ENCODE measurements at places on chromosomes 16 and 17.

DNA sequence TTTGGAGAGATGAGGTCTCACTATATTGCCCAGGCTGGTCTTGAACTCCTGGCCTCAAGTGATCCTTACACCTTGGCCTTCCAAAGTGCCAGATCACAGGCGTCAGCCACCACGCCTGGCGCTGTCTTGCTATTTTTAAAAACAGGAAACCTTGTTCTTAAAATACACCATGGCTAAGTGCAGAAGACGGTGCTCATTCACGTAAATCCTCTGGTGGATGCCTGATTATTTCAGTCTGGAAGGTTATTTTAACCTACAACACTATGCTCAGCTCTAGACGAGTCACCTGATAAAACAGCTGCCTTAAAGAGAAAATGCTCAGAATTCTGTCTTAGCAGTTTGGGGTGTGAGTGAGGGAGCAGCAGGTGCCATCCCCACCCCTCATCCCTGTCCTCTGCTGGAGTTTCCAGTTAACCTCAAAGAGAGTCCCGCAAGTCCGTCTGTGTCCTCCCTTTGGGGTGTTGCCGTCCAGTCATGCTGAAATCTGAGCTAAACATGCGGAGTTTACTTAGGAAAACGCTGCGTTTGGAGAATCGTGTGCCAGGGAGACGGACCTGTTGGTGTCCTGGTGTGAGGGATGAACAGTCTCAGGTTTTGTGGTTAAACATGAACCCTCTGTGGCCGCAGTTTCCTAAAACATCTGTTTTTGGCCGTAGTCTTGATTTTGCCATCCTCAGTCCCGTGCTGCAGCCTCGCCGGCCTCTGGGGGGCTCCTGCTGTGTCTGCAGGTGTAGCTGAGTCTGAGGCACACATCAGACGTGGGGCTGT, 17.1 kb downstream of the SPG7 start:
- no peak overlapping the region for H3K27ac ChIP-seq
- no peaks in the 10 kb centered on the region for H3K4me1 ChIP-seq
- DNase-seq, result no peak
- no peak overlapping the region for H3K4me3 ChIP-seq

GRCh38 chr17:19433727-19434340, 22.8 kb downstream of the RNF112 start:
- no peak overlapping the region for H3K27ac ChIP-seq
- no peak overlapping the region for H3K4me3 ChIP-seq
- DNase-seq, result no peak
- no peaks in the 10 kb centered on the region for H3K36me3 ChIP-seq
- H3K27me3 ChIP-seq, result no peaks in the 10 kb centered on the region

GRCh38 chr17:74082886-74083285, 120.6 kb upstream of the RPL38 start:
- H3K27ac ChIP-seq, result no peak overlapping the region
- H3K4me3 ChIP-seq, result no peak overlapping the region
- H3K4me1 ChIP-seq, result no peaks in the 10 kb centered on the region
- no peak for DNase-seq
- H3K36me3 ChIP-seq, result no peaks in the 10 kb centered on the region

DNA sequence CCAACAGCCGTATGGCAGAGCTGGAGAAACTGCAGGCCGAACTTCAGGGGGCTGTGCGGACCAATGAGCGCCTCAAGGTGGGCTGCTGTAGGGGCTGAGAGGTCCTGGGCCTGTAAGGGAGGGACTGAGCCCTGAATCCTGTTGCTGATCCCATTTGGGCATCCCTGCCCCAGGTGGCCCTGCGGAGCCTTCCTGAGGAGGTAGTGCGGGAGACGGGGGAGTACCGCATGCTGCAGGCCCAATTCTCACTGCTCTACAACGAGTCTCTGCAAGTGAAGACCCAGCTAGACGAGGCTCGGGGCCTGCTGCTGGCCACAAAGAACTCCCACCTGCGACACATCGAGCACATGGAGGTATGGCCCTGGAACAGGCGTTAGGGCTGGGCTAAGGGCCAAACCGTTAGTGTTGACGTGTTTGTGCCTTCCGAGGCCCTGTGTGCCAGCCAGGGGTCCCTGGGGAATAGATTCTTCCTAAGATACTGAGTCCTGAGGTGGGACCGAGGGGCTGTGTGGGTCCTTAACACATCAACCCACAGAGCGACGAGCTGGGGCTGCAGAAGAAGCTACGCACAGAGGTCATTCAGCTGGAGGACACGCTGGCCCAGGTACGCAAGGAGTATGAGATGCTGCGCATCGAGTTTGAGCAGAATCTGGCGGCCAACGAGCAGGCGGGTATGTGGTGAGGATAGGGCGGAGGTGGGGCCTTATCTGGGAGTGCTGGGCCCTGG, 4.2 kb downstream of the RNF40 start:
- no peak overlapping the region for H3K27ac ChIP-seq
- H3K36me3 ChIP-seq, result peaks cover 81% of the 10 kb centered on the region
- no peak overlapping the region for H3K4me3 ChIP-seq
- H3K27me3 ChIP-seq, result no peaks in the 10 kb centered on the region
- H3K4me1 ChIP-seq, result peaks cover 9% of the 10 kb centered on the region
- no peak for DNase-seq

- no peak for DNase-seq
- no peaks in the 10 kb centered on the region for H3K4me1 ChIP-seq
- no peak overlapping the region for H3K4me3 ChIP-seq
- H3K27ac ChIP-seq, result no peak overlapping the region
Observed at GRCh38 chr16:12801511-12802042, 2.1 kb downstream of the CPPED1 start.

DNA sequence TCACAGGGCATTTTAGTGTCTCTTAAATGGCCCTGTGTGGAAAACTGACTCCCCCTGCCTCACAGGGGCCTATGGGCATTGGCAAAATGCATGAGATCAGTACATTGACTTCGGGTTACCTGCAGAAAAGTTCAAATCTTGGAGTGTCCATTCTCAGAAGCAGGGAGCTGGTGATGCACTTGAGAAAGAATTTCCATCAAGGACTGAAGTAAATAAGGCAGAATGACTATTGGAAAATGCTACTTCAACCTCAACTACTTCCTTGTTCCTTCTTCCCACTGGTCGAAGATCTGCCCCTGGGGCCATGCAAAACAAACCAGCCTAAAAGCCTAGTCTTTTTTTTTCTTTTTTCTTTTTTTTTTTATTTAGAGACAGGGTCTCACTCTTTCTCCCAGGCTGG, 13.8 kb upstream of the GSDMA start:
- H3K27ac ChIP-seq, result no peak overlapping the region
- no peaks in the 10 kb centered on the region for H3K36me3 ChIP-seq
- H3K4me1 ChIP-seq, result peaks cover 9% of the 10 kb centered on the region
- no peaks in the 10 kb centered on the region for H3K27me3 ChIP-seq
- no peak for DNase-seq

DNA sequence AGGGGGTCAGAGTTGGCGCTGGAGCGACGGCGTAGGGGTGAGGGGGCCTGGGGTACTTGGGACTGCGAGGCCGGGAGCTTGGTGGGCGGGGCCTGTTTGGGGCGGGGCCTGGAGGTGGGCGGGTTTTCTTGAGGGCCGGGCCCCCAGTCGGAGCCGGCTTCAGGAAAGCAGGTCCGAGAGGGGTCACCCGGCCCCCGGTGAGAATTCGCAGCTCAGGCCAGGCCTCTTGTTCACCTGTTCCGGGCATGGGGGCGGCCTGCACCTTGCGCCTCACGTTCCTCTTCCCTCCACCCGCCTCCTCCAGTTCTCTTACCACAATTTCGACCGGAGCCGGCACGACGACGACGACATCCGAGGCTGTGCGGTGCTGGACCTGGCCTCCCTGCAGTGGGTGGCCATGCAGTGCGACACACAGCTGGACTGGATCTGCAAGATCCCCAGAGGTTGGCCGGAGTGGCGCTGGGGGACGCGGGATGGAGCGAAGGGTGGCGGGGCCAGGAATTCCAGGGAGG, 52.5 kb downstream of the MRC2 start:
- no peak overlapping the region for H3K4me3 ChIP-seq
- DNase-seq, result no peak
- no peak overlapping the region for H3K27ac ChIP-seq
- no peaks in the 10 kb centered on the region for H3K36me3 ChIP-seq

DNA sequence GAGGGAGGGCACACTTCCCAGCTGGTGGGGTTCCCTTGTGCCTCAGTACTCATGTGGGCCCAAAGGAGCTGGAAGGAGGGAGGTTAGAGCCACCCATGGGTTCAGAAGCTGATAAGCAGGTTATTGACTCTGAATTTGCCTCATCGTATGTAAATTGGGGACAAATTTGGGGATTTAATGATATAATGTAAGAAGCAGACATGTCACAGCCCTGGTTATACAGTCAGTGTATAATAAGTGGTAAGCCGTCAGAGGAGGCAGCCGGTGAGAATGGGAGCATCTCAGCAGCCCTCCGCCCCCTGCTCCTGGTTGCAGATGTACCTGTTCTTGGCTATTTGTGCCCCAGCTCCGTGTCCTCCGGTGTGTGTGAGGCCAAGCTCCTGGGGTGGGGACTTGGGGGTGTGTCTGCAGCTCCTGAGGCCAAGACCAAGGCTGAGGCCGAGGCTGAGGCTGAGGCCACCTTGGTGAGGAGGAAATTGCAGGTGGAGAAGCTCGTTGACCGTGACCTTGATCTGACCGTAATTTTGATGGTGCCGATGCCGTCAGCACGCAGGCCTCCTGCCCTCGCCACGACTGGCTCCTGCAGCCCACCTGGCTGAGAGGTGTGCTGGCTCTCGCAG, 288.1 kb downstream of the SEC14L1 start:
- no peaks in the 10 kb centered on the region for H3K27me3 ChIP-seq
- H3K4me3 ChIP-seq, result no peak overlapping the region
- no peak for DNase-seq

GRCh38 chr17:29930409-29931010, 482 bp upstream of the SSH2 start:
- H3K4me1 ChIP-seq, result peaks cover 17% of the 10 kb centered on the region
- no peaks in the 10 kb centered on the region for H3K36me3 ChIP-seq
- DNase-seq, result no peak
- H3K27ac ChIP-seq, result peak overlapping the region; percentile 90

DNA sequence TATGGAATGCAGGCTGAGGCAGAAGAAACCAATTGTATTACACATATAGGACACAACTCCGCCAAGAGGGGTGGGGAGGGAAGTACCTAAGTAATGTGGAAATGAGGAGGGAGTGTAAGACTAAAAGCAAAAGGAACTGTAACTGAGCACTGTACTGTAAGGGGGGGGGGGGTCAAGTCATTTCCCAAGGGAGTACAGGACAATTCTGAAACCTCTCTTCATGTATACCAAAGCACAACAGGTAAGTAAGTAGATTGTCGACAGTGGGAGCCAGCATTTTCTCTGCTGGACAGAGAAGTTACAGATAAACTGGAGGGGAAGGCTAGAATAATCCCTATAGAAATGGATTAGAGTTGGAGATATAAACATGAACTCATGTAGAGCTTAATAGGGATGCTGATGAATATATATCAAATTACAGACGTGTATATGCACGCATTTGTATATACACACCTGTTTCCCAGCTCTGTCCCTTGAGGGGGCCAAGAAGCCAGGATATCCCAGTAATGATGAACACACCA, 6.4 kb downstream of the USP22 start:
- H3K4me1 ChIP-seq, result no peaks in the 10 kb centered on the region
- no peak overlapping the region for H3K4me3 ChIP-seq
- no peaks in the 10 kb centered on the region for H3K27me3 ChIP-seq
- peaks cover 17% of the 10 kb centered on the region for H3K36me3 ChIP-seq
- no peak for DNase-seq

GRCh38 chr16:57203451-57203850, 17.3 kb downstream of the RSPRY1 start:
- no peaks in the 10 kb centered on the region for H3K27me3 ChIP-seq
- H3K27ac ChIP-seq, result no peak overlapping the region
- peaks cover 27% of the 10 kb centered on the region for H3K36me3 ChIP-seq
- H3K4me1 ChIP-seq, result no peaks in the 10 kb centered on the region

- H3K27ac ChIP-seq, result no peak overlapping the region
- H3K4me1 ChIP-seq, result peaks cover 17% of the 10 kb centered on the region
- H3K27me3 ChIP-seq, result no peaks in the 10 kb centered on the region
- DNase-seq, result no peak
- no peak overlapping the region for H3K4me3 ChIP-seq
Observed at GRCh38 chr17:64500487-64500859, 3.6 kb upstream of the POLG2 start.

GRCh38 chr17:16930571-16931317, 41.2 kb downstream of the TNFRSF13B start:
- H3K27ac ChIP-seq, result no peak overlapping the region
- H3K4me1 ChIP-seq, result no peaks in the 10 kb centered on the region
- H3K36me3 ChIP-seq, result no peaks in the 10 kb centered on the region

- H3K36me3 ChIP-seq, result peaks cover 32% of the 10 kb centered on the region
- H3K27ac ChIP-seq, result no peak overlapping the region
- DNase-seq, result no peak
- no peaks in the 10 kb centered on the region for H3K27me3 ChIP-seq
- no peaks in the 10 kb centered on the region for H3K4me1 ChIP-seq
Observed at GRCh38 chr16:67571464-67571863, 9.1 kb downstream of the CTCF start.

DNA sequence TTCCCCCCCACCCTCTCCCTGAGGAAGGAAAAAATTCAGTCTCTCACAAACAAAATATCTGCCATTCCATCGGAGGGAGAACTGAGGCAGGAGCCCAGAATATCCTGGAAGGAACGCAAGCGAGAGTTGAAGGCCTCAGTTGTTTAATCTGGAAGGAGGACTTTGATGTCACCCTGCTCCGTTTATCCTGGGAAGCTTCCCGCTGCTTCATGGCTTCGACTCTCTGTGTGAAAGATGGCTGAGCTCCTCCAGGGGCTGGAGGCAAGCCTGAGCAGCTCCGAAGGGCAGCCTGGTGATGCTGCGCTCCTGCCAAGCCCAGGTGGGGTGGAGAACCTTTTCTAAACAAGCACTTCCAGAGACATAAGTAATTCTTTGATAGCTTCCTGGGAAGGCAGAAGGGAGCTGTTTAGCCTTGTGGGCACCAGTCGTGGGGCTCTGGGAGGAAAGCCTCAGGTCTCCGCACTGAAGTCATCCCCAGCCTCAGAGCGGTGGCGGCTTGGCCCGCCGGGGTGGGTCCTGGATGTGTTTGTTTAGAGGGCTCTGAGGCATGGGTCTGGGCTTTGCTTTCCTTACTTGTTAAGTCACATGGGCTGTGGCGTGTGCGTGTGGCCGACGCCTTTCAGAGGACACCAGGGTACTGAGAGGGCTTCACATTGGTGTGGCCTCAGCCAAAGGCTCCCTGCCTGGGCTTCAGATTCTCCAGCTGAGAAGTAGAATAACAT, 7.9 kb downstream of the NKD1 start:
- no peaks in the 10 kb centered on the region for H3K27me3 ChIP-seq
- H3K4me1 ChIP-seq, result peaks cover 4% of the 10 kb centered on the region
- DNase-seq, result no peak

DNA sequence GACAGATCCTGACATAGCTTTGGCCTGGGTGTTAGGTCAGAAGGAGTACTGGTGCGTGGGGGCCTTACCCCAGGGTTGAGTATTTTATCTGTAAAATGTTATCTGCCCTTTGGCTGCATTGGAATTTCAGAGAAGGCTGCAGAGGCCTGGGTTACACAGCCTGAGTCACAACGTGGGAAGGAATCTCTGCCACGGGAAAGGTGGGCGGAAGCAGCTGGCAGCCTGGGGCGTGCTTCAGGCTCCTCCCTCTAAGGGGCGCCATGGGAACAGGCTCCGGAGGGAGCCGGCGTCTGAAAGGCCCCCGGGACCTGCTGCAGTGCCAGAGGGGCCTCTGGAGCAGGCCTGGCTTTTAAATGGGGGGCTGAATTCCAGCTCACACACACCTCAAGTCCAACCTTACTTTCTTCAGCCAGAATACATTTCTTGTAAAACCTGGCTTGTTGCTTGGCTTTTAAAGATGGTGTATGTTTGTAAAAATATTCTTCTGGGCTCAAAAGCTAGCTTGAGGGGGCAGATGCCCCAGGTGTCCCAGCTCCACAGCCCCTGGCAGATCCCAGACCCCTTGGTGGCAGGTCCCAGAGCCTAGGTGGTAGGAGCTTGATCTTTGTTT, 142.2 kb downstream of the RAB11FIP4 start:
- no peaks in the 10 kb centered on the region for H3K27me3 ChIP-seq
- H3K4me1 ChIP-seq, result peaks cover 3% of the 10 kb centered on the region
- H3K36me3 ChIP-seq, result peaks cover 38% of the 10 kb centered on the region
- H3K27ac ChIP-seq, result no peak overlapping the region
- DNase-seq, result no peak

Data from large intestine (tissue), 12 donors.